ENCODE measurements at places on chromosomes 7 and 10.

- no peak for DNase-seq
Observed at GRCh38 chr10:4196771-4197390, 411.9 kb upstream of the KLF6 start.

GRCh38 chr10:111175787-111176186 is 99.0 kb downstream of the ADRA2A start:
- no peak for DNase-seq

GRCh38 chr10:45612741-45613140 is 59.8 kb downstream of the ZFAND4 start:
- no peak for DNase-seq

GRCh38 chr7:143454091-143454680 is 10.9 kb downstream of the TAS2R60 start:
- no peak for DNase-seq

GRCh38 chr7:2505401-2505800 is 14.2 kb upstream of the LFNG start:
- no peak for DNase-seq

DNA sequence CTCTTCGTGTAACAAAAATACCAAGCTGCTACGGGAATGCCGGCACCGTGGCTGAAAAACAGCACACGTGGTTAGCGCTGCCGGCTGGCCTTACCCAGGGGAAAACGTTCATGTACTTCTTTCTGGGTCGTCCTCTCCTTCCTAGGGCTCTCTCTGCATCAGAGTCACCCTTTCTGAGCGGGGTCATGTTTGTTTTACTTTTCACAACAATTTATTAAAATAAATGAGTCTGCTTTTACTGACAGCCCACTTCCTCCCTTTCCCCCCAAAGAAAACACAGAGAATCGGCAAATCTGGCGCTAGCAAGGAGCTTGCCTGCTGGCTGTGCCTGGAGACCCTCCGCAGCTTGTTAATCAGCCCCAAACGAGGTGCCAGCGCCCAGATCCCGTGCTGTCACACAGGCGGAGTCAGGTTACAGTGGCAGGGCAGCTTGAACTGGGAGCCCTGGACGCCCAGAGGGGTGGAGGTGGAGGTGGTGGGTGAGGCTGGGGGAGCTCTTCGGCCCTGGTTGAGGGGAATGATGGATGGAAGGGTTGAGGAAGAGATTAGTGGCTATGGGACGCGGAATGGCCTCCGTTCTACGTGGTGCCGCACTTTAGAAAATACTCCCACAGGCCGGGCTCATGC is 162.2 kb upstream of the TNS3 start:
- DNase-seq, result no peak

- DNase-seq, result no peak
Observed at GRCh38 chr7:116493449-116493848, 6.1 kb upstream of the CAV2 start.

- no peak for DNase-seq
Observed at GRCh38 chr10:128289621-128290020, 163.4 kb upstream of the MKI67 start.

DNA sequence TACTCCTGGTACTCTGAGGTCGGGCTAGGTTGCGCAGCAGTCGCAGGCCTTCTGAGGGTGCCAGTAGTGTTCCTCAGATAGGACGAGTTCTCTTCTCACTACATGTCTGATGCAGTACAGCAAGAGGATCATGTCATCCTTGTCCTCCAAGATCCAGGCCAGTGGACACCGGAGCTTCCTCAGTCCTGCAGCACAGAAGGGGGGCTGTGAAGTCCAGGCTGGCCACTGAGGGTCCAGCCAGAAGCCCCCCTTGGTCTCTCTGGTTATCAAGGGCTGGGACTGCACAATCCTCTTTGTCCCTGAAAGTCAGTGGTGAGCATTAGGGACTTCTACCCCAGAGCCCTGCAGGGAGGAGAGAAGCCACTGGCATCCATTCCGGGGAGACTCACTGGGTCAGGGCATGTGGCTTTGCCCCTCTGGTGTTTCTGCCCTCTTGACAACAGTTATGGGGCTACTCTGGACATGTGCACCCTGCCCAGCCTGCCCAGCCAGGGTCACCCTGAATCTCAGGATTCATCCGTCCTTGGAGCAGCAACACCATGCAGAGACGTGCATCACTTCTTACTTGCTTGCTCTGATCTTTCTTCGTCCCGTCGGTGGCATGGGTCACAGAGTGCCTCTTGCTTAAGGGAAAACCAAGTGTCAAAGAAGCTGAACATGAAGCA is 125.7 kb downstream of the ADCY1 start:
- no peak for DNase-seq

DNA sequence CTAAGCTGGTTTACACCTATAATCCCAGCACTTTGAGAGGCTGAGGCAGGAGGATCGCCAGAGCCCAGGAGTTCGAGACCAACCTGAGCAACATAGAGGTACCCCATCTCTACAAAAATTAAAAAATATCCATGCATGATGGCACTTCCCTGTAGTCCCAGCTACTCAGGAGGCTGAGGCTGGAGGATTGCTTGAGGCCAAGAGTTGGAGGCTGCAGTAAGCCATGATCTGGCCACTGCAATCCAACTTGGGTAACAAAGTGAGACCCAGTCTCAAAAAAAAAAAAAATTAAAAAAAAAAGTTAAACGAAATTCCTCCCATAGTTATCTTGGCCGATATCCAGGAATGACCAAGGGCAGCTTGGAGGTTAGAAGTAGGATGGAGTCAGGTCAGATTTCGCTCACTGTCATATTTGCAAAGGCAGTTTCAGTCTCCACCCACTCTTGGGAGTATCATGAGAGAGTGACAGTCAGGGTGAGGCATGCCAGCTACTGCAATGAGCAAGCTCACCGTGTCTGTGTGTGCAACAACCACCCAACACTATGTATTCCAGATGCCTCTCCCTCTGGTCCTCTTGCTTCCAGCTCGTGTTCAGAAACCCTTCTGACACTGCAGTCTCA is 6.0 kb upstream of the ZDHHC4 start:
- no peak for DNase-seq

DNA sequence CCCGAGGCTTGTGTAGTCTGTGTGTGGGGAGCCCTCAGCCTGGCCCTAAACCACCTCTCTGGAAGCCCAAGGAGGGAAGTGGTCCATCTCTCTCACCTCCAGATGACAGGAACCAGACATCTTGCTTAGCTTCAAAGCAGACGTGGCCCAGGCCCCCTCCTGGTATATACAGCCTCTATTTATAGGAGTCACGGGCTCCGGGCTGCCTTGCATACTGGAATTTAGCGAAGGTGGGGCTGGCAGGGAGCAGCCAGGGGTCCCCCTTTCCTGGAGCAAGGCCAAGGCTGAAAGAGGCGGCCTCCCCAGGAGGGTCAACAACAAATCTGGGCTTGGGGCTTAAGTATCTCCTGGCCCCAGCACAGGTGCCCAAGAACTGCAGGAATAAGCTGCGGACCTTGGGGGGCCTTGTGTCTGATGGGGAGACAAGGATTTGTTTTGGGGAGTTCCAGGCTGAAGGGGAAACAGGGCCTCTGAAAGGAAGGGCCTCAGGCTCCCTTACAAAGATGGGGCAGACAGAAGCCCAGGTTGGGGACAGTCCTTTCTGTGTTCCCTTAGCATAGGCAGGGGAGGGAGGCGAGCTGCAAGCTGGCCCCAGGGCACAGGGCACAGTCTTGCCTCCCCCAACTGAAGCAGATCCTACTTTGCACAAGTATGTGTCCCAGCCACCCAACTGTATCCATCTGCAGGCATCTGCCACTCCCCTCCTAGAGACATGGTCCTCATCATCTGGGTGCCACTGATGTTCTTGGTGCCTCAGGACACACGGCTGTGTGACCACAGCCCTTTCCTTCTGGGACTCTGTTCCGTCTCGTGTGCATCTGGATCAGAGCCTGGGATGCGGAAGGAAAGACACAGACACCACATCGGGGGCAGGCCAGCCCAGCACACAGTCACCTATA is 11.9 kb downstream of the ZCCHC24 start:
- DNase-seq, result no peak

- no peak for DNase-seq
Observed at GRCh38 chr7:74338366-74339108, 49.3 kb downstream of the CLIP2 start.

DNA sequence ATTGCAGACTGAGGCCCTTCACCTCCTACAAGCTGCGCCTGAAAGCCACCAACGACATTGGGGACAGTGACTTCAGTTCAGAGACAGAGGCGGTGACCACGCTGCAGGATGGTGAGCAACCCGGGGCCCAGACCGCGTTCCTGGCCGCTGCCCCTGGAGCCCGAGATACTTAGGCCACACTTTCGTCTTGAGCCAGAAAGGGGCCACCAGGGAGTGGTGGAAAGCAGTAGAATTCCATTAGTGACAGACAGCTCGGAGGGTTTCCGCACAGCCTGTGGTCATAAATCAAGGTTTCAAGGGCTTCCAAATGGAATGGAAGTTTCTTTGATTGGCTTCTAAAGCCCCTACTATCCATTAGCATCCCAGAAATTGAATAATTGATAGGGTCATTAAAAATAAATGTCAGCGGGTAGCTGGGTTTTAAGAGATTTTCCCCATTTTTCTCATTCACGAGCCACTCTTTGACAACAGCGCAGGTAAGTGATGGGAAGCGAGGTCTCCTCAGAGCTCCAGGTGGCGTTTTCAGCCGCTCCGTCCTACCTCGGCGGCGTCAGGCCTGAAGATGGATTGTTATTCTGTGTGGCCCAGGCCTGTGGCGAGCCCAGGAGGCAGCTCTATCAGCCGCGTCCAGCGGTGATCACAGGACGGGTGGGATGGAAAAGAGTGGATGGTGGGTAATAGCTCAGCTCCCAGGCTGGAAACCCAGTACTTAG is 523.5 kb upstream of the FOXK1 start:
- no peak for DNase-seq

GRCh38 chr7:27156508-27156898 is at the start of gene HOXA7:
HOXA7 (minus strand) TSS chr7:27156675; CDS start chr7:27156545, 130 bp downstream.
- DNase-seq, result peak; percentile 80

- no peak for DNase-seq
Observed at GRCh38 chr7:96591900-96592676, 117.6 kb downstream of the SEM1 start.

- no peak for DNase-seq
Observed at GRCh38 chr10:78616125-78616695, 452.6 kb upstream of the ZMIZ1 start.

DNA sequence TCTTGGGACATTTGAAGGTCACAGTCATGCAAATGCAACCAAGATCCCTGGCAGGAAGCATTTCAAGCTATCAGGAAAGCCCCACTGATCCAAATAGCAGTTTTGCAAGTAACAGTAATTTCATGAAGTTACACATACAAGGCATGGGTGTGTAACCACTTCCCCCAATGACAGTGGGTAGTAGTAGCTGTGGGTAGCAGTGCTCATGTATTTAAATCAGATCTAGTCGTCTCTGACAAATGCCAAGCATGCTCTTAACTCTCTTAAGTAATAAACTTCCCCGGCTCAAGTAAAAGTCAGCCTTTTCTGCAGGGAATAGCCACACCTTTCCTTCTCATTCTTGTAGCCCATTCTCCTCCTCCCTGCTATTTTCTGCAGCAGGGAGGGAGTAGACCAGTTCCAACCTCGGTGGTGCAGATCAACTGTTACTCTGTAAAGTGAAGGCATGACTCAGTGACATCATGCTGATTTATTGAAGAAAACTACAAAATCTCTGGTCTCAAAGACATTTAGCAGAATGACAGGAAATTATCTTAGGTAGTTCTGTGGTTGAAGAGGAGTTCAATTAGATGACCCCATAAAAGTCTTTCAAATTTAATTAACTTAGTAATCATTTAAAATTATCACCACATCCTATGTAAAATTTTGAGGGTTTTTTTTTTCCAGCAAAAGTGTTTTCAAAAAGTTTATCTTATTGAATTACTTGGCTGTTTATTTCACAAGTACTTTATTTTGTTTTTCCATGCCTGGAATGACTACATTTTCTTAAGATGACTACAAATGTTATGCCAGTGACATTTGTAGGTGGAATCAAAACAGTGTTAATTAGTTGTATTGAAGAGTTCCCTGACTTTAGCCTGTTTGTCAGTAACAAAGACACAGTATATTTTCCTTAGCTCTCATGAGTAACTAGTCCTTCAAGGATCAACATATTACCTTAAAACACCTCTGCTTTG is 568.3 kb downstream of the INHBA start:
- peak; percentile 55 for DNase-seq

Measured in urothelium cell line (cell line).